ENCODE measurements at places on chromosomes 12 and 14.
A peak's percentile ranks its signal among the peaks of the same experiment; 100 is the strongest.

GRCh38 chr12:10771132-10771733 is 31.2 kb downstream of the TAS2R7 start:
- no peaks in the 10 kb centered on the region for H3K4me1 ChIP-seq
- no peak for DNase-seq
- H3K4me3 ChIP-seq: no peak overlapping the region
- no peak overlapping the region for H3K27ac ChIP-seq
- H3K36me3 ChIP-seq: no peaks in the 10 kb centered on the region
- peaks cover 5% of the 10 kb centered on the region for H3K27me3 ChIP-seq

DNA sequence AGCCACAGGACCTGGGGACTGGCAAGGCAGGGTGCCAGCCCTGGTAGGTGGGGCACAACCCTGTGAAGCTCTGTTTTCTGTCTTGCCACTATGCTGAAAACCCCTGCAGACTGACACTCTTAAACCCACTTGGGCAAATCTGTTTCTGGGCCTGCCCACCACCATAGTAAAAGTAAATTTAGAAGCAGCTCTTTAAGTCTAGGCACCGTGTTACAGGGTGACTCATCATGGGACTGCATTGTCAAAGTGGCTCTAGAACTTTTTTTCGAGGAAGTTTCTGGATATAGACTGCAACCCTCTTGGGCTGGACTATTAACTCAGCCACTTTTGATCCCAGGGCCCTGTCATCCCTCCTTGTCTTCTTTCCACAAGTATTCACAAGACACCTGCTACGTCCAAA is 7.7 kb downstream of the TUNAR start:
- peaks cover 4% of the 10 kb centered on the region for H3K27me3 ChIP-seq
- no peak for DNase-seq
- no peak overlapping the region for H3K27ac ChIP-seq
- no peaks in the 10 kb centered on the region for H3K4me1 ChIP-seq
- no peaks in the 10 kb centered on the region for H3K36me3 ChIP-seq

GRCh38 chr12:71958457-71958856 is 19.8 kb downstream of the TPH2 start:
- no peaks in the 10 kb centered on the region for H3K36me3 ChIP-seq
- no peak for DNase-seq
- no peak overlapping the region for H3K27ac ChIP-seq
- no peak overlapping the region for H3K4me3 ChIP-seq

DNA sequence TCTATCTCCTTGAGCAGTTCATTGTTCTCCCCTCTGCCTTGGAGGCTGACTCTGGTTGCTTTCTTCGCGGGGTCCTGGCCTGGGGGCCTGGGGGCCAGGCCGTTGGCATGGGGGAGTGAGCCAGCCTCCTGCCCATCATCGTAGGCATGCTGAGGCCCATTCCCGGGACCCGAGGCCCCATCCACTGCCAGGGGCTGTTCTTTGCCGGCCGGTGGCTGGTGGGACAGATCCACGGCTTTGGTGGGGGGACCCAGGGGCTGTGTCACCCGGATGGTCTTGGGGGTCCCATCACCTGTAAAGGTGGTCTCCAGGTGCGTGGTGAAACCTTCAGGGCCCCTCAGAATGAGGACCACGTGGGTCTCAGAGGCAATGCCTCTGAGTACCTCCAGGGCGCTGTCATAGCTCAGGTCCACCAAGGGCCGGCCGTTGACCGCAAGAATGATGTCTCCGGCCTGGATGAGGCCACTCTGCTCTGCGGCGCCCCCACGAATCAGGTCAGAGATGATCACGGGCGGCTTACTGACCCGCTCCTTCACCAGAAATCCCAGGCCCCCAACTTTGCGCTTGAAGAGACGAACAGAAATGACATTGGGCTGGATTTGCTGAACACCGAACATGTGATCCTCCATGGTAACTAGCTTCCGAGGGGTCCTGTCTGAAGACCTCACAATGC is 30.8 kb downstream of the NOS1 start:
- no peak for DNase-seq
- no peak overlapping the region for H3K4me3 ChIP-seq
- no peaks in the 10 kb centered on the region for H3K27me3 ChIP-seq

- peak overlapping the region; percentile 9 for H3K4me3 ChIP-seq
- peaks cover 19% of the 10 kb centered on the region for H3K4me1 ChIP-seq
- H3K27me3 ChIP-seq: no peaks in the 10 kb centered on the region
- peak overlapping the region; percentile 56 for H3K27ac ChIP-seq
- DNase-seq: peak; percentile 14
Observed at GRCh38 chr12:94282675-94283074, 134.3 kb downstream of the PLXNC1 start.

DNA sequence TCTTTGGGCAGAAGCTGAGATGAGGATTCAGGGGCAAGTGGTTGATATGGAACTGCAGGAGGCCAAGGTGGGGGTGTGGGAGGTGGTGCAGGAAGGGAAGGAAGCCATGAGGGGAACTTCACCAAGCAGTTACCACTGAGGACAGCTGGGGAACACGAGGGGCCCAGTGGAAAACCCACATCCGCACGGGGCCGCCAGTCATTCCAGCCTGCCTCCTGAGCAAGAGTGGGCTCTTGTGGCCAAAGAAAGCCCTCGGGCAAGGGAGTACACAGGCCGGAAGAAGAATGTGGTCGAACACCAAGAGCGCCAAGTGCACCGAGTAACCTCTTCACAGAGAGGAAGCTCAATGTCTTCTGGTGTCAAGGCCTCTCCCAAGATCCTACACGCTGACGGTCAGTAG is 252.2 kb upstream of the FOXN3 start:
- no peak for DNase-seq
- no peak overlapping the region for H3K27ac ChIP-seq
- no peaks in the 10 kb centered on the region for H3K27me3 ChIP-seq
- no peak overlapping the region for H3K4me3 ChIP-seq
- H3K4me1 ChIP-seq: no peaks in the 10 kb centered on the region

GRCh38 chr12:89166121-89166520 is 186.2 kb downstream of the DUSP6 start:
- no peak overlapping the region for H3K4me3 ChIP-seq
- H3K36me3 ChIP-seq: no peaks in the 10 kb centered on the region
- no peak overlapping the region for H3K27ac ChIP-seq
- DNase-seq: no peak

DNA sequence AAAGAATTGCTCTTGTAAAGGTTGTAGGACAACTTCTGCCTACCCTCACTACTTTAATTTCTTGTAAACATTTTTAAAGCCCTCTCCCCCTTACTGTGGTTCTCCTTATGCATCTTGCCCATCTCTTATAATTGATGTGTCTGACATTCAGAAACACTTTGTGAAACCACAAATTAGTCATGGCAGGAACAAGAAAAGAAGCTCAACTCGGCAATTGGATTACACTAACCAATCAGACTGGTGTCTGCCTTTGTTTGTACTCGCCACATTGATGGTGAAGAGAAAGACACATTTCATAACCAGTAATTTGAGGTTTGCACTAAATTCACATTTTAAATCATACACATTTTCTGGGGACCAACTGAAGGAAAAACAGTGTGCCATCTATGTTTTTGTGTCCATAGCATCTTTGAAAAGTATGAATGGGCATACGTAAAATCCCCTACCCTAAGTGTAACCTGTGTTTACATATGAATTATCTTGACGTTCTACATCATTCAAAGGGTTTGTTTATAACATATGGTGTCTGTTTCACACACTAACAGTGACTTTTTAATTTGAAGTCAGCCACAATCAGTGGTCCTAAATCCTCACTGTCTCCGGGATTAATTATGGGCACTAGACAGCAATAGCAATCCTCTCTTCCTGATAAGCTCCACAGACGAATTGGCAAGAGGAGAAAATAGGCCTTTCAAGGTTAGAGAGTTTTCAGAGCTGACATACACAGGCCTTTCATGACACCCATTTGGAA is 49.9 kb downstream of the OTX2 start:
- no peak overlapping the region for H3K27ac ChIP-seq
- DNase-seq: no peak
- no peak overlapping the region for H3K4me3 ChIP-seq
- no peaks in the 10 kb centered on the region for H3K36me3 ChIP-seq
- H3K4me1 ChIP-seq: no peaks in the 10 kb centered on the region
- no peaks in the 10 kb centered on the region for H3K27me3 ChIP-seq

- no peaks in the 10 kb centered on the region for H3K4me1 ChIP-seq
- no peaks in the 10 kb centered on the region for H3K36me3 ChIP-seq
- H3K27ac ChIP-seq: no peak overlapping the region
- H3K27me3 ChIP-seq: no peaks in the 10 kb centered on the region
Observed at GRCh38 chr14:94373708-94374107, 14.7 kb downstream of the SERPINA1 start.

GRCh38 chr12:100860611-100861010 is 66.0 kb downstream of the ANO4 start:
- H3K4me1 ChIP-seq: no peaks in the 10 kb centered on the region
- no peaks in the 10 kb centered on the region for H3K27me3 ChIP-seq
- no peak overlapping the region for H3K27ac ChIP-seq
- H3K36me3 ChIP-seq: no peaks in the 10 kb centered on the region
- no peak for DNase-seq

DNA sequence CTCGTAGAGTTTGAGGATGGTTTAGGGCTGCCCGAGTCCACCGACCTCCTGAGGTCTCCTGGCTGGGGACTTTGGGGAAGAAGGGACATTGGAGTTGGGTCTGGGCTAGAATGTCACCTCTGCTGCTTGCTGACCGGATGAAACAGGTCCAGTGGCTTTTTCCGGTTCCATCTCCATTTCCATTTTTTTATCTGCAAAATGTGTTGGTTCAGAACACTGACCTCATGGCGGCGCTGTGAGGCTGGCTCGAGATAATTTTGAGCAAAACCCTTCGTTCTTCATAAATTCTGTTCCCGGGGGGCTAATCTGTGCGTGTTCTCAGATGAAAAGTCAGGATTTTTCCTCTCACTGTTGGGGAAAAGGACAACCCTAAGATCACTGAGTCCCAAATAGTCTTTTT is 11.7 kb upstream of the MYL2 start:
- no peak overlapping the region for H3K4me3 ChIP-seq
- no peaks in the 10 kb centered on the region for H3K4me1 ChIP-seq
- H3K27me3 ChIP-seq: no peaks in the 10 kb centered on the region
- no peak for DNase-seq
- no peaks in the 10 kb centered on the region for H3K36me3 ChIP-seq

DNA sequence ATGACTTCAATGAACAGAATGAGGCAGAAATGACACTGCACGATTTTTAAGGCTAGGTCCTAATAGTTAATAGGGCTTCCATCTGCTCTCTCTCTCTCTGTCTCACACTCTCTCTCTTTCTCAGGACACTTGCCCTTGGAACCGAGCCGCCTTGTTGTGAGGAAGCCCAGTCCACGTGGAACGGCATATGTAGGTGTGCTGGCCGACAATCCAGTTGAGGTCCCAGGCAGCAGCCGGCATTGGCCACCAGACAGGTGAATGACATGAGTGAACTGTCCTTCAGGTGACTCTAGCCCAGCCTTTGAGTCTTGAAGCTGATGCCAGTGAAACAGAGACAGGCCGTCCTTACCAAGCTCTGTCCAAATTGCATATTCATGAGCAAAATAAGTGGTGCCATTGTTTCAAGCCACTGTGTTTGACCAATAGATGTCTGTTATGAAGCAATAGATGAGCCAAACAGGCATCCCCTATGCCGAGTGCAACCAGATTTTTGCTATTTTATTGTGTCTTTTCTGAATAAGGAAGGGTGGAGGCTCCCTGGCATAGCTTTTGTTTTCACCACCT is 217.5 kb upstream of the LHX5 start:
- no peak for DNase-seq
- H3K4me3 ChIP-seq: no peak overlapping the region
- H3K27me3 ChIP-seq: no peaks in the 10 kb centered on the region
